Activated naive CD4-positive, alpha-beta T cell (primary cell): ENCODE measurements at places on chromosomes 1 and 21.

GRCh38 chr1:108560189-108560873 is 431 bp downstream of the EEIG2 start:
- no peak for DNase-seq

DNA sequence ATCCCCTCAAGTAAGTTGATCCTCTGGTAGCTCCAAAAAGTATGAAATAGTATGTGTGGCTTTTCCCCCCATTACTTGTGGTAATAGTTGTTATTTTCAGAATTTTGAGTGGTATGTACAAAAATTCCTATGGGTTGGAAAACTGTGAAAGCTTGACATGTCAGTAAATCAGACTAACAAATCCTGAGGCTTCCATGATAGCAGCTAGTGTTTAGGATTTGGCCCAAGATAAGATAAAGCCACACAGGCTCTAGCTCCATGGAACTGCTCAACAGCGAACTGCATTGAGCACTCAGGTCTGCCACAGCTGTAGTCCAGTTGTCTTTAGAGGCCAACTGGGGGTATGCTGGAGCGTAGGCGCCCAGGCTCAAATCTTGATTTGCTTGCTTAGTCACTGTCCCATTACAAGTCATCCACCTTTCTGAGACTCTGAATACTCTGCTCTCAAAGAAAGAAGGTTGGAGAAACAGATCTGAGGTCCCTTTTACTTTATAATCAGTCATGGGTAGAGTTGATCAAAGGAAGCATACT is 28.7 kb downstream of the ATP1A1 start:
- DNase-seq = no peak

- DNase-seq = no peak
Observed at GRCh38 chr1:32900371-32900955, 726 bp downstream of the TMEM54 start.

DNA sequence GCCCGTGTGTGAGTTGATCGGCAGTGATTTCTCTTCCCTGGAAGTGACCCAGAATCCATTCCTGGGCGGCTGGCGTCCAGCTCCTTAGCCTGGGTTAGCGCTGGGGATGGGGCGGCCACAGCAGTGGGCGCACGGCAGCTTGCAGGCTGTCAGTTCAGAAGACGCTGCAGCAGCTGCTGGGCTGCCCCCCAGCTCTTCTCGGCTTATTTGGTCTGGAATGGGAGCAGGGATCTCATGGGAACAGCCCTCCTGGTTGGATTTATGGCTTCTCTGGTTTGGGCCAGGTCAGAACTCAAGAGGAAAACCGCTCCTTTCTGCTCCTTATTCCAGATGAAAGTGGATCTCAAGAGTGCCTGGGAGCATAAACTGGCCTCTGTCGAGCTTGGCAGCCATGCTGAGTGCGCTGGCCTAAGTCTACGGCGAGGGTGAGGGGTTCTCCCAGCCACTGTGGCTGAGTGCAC is 148.2 kb downstream of the PRDM16 start:
- DNase-seq = no peak

DNA sequence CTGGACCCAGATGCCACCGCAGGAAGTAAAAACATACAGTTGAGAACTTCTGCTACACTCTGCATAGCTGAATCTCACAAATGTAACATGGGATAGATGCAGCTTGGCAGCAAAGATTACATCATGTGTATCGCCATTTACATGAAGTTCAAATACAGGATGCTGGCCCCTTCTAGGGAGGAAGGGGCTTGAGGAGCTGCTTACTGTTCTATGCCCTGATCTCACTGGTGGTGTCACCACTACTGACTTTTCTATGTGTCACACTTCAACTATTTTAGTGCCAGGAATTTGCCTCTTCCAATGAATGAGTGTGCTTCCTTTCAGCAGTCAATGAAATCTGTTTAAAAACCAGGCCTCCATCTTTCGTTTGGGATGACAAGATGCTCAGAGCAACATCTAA is 31.1 kb downstream of the MRAP start:
- DNase-seq = no peak

GRCh38 chr1:173048621-173049321 is 2.0 kb downstream of the TNFSF18 start:
- DNase-seq = no peak

DNA sequence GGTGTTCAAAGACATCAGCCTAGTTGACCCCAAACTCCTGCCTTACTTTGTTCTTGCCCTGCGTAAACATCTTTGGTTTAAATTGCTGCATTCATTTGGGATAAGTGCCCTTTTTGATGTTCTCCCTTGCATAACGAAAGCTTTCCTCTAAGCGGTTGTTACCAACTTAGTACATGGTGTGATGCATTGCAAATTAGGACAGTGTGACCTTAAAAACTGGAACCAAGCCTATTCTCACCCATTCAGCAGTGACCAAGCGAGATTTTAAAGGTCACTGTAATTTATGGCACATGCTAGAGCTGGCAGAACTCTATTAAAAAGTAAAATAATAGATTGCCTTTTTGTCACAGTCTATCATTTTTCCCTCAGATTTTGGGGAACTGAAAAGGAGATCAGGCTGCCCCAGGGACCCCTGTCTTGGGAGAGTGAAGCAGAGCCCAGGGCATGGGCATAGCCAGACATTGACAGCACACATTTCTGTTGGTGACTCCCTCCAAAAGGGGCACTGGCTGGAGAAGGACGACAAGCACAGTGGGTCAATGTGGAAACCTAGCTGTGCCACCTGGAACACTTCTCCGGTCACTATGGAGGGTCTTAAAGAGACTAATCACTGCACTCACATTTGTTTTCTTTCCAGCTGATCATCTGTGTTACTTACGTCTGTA is 63.9 kb downstream of the KCNK1 start:
- no peak for DNase-seq

DNA sequence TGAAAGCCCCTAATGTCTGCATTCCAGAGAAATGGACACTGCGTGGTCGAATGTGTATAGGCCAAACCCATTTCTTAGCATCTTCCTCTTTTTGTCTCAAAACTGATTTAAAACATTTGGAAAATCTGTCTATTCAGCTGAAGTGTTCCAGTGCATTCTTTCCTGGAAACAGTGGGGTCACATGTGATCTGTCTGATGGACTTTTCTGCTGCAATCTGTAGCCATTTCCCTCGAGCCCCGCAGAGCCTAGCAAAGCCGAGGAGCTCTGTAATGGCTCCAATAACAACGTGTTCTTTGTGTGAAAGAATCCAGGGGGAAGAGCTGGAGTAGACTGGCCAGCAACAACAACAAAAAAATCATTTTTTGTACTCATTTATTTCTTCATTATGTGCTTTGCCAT is 329.3 kb downstream of the BARHL2 start:
- no peak for DNase-seq
